ENCODE measurements at places on chromosomes 4 and X.

DNA sequence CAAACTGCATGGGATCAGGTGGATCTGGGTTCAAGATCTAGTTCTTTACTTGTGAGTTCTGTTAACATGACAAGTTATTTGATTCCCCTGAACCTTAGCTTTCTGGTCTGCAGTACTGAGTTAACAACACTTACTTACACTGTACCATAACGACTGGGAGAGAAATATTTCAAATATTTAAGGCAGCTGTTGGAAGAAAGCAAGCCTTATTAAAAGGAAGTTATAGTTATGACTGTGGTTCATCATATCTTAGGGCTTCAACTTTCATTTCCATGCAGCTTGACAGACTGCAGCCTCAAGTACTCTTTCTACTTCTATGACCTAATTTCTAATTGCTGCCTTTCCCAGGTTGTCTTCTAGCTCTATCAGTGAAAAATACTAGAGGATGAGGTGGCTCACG is 40.0 kb upstream of the PDGFRA start:
- no peak for DNase-seq

DNA sequence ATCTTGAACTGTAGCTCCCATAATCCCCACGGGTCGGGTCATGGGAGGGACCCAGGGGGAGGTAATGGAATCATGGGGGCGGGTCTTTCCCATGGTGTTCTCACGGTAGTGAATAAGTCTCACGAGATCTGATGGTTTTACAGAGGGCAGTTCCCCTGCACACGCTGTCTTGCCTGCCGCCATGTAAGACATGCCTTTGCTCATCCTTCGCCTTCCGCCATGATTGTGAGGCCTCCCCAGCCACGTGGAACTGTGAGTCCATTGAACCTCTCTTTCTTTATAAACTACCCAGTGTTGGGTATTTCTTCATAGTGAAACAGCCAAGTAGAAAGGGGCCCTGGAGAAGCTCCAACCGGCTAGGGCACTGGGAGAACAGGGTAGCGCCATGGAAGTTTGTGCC is 12.3 kb downstream of the CTAG1A start:
- no peak for DNase-seq

GRCh38 chr4:140668111-140668510 is 88.1 kb downstream of the TBC1D9 start:
- DNase-seq = no peak

DNA sequence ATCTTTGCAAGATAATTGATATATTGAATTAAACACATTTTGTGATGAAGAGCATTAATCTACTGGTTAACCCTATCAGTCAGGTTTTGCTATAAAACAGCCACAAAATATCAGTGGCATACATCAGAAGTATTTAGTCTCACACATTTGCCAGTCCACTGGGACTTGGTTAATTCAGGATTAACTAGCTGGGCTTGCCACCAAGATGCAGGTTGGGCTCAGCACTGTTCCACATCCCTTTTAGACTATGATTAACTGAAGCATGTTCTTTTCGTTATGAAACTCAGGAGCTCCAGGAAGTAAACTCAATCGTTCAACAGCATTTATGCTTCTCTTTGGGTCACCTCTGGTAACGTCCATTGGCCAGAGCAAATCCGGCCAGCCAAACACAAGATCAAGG is 538.1 kb upstream of the HS3ST1 start:
- DNase-seq = no peak

GRCh38 chr4:36133658-36134057 is 110.7 kb downstream of the ARAP2 start:
- DNase-seq = no peak

DNA sequence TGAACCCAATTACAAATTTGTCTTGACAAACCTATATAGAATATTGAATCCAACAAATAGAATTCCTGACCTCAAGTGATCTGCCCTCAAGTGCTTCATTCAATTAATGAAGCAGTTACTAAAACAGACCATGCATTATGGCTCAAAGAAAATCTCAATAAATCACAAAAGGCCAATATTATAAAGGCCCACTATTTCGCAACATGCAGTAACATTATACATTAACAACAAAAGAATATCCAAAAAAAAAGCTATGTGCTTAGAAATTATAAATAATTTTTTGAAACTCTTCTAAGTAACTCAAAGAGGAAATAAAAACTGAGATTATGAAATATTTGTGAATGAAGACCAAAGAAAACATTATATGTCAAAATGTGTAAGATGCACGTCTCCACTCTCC is 177.7 kb downstream of the ZNF674 start:
- no peak for DNase-seq

DNA sequence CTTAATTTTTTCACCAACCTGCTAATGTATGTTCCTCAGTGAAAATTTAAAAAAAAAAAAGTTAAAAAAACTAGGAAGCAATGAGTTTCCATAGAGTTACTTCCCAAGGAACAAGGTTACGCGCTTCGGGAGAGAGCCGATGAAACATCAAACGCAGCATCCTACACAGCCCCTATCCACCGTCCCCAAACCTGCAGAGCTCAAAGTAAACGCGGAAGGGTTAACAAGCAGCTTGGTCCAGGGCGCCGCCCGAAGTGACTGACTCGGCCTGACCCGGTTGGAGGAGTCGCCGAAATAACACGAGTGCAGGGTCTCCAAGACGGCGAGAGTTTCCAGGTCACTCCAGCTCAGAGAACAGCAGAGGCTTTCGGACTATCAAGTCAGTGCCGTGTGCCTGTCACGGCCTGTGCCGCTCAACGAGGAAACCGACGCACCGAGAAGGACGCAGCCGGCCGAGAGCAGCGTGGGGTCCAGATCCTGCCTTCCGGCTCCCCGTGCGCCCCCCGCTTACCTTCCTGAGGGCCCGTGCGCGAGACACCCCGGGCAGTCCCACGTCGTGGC is 512 bp downstream of the NOP14 start:
- peak; percentile 67 for DNase-seq

DNA sequence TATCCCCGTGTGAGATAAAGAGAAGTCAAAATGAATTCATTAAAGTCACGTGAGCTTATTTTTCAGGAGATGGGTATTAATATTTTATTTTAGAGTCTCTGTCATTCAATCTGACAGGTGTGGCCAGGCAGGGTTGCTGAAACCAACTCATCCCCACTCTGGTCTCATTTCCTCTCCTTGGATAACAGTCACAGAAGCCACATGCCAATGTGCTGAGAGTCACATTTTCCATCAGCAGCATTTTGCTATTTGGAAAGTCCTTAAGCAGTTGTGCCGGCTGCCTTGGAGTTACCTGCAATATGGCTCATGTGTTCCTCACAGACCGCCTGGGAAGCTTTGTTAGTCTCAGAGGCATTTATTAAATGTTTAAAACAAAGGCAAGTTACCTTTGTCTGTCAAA is 302.3 kb downstream of the DCHS2 start:
- DNase-seq = no peak

- DNase-seq = no peak
Measured at GRCh38 chr4:149291463-149291862, 524.2 kb downstream of the IQCM start.

- no peak for DNase-seq
Measured at GRCh38 chr4:127533028-127533700, 99.6 kb upstream of the INTU start.

GRCh38 chrX:51148848-51149247 is 183.8 kb upstream of the NUDT10 start:
- DNase-seq = no peak

- DNase-seq = no peak
Measured at GRCh38 chrX:81120258-81120935, 81.3 kb downstream of the HMGN5 start.

DNA sequence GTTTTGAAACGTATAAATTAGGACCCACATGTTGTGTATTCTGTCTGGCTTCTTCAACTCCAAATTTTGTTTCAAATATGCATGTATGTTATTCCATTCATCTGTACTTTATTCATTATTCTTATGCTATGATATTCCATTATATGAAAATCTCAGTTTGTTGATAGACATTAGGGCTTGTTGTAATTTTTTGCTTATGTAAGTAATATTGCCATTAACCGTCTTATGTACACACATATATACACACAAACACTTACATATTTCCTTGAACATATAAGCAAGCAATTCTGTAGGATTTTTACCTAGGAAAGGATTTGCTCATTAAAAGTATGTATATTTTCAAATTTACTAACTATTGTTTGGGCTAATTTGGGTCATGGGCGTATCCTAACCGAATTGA is 808.0 kb upstream of the MAGEB2 start:
- DNase-seq = no peak

DNA sequence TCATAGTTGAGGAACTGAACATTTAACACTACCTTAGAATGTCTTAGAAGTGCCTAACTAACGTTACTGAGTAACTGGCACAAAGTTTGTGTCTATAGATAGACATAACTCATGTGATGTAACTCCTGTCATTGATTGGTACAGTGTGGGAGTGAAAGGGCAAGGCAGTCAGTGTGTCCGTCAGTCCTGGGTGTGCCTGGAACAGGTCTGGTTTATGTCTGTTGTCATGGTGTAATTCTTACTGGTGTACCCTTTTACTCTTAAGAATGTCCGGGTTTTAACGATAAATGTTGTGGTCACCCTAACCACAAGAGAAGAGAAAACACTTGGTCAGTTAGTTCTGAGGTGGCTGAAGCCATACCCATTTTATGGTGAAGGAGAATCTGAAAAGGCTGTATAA is 93.1 kb upstream of the ESX1 start:
- no peak for DNase-seq

DNA sequence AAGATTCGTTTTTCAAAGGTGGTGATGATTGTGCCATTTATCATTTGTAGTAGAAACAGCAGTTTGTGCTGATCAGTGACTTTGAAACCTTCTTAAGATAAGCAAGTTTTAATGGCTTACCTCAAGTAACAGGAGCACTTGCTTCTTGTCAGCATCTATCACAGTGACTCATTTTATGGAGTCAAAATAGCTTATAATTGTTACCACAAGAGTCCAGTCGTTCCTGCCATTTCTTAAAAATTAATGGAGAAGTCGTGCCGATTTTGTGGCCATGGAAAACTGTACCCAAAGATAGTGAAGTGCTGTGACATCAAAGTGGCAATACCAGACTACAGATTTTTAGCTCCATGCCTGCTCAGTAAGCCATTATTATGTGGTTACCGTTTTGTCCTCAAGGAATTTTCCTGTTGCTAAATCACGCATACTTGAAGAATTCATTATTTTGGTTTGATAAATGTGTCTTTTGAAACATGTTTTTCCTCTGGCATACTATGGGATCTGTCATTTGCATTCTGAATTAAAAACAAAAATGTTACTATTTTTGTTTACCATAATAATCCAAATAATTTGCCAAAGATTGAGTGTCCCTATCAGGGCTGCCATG is 129.9 kb downstream of the CBR4 start:
- DNase-seq = no peak

GRCh38 chr4:120720354-120720934 is 202.1 kb downstream of the PRDM5 start:
- DNase-seq = no peak

DNA sequence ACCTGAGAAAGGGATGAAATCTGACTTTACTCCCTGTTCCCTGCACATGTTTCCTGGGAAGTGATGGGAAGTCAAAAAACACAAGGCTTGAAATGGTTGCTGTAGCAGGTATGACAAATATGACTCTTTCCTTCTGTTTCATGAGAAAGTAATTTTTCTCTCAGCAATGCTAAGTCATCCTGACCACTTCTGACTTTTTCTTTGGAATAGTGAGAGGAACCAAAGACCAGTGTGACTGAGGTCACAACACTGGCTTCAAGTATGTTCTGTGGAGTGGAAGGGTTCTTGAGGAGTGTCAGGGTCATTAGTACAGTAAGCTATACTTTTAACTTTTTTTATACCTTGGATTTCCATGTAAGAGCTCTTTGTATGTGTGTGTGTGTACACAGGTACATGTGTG is 225.3 kb downstream of the PPP3CA start:
- no peak for DNase-seq

- no peak for DNase-seq
Measured at GRCh38 chr4:98976716-98977115, 18.8 kb upstream of the METAP1 start.
